ENCODE measurements at places on chromosomes 13 and 19.
A peak's percentile ranks its signal among the peaks of the same experiment; 100 is the strongest.

GRCh38 chr19:55552620-55553019 is 7.3 kb upstream of the SBK3 start:
- no peak for DNase-seq

GRCh38 chr13:40588101-40588500 is 78.3 kb downstream of the FOXO1 start:
- DNase-seq = no peak

DNA sequence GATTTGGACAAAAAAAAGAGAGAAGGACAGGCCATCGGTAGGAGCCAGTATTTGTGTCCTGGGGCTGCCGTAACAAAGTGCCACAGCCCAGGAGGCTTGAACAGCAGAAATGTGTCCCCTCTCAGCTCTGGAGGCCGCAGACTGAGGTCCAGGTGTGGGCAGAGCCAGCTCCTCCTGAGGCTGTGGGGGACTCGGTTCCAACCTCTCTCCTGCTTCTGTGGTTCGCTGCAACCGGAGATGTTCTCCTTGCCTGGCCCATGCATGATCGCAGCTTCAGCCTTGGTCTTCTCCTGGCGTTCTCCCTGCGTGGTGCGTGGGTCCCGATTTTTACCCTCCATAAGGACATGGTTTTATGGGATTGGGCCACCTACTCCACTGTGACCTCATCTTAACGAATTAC is 85.9 kb upstream of the SOX1 start:
- DNase-seq = no peak

DNA sequence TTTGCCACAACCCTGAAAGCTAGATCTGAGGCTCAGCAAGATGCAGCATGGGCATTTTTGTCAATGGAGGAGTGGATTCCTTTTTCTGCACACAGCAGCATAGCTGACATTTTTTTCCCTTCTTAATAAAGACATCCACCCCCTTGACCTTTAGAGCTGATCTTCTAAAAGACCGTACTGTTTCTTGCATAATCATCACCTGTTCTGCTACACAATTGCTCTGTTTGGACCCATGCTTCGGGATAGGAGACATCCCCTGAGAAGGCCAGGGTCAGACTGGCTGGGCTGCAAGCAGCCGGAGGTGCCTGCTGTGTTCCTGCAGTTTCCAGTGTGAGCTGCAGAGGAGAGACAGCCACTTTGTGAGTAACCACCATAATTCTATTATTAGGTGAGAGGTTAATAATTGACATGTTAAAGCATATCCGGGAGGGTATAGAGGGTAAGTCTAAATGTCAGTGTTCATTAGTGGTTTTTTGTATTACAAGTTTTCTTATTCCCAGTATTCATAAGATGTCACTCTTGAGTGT is 108.5 kb upstream of the C1QTNF9B start:
- no peak for DNase-seq

DNA sequence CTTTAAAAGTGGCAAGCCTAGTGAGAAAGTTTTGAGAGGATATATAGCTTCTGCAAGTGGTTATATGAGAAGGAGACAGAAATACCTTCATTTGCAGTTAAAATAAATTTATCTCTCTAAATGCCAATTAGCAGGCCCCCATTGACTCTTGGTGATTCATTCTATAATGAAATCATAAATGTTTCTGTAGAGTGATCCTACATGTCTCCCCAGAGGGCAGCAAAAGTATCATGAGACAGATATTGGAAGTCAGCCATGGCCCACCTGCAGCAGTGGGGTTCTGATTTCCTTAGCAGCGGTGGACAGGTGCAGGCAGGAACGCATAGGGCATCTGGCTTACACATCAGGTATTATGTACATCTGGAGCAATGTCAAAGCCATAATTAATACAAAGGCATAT is 385.4 kb upstream of the SLC10A2 start:
- DNase-seq = no peak

DNA sequence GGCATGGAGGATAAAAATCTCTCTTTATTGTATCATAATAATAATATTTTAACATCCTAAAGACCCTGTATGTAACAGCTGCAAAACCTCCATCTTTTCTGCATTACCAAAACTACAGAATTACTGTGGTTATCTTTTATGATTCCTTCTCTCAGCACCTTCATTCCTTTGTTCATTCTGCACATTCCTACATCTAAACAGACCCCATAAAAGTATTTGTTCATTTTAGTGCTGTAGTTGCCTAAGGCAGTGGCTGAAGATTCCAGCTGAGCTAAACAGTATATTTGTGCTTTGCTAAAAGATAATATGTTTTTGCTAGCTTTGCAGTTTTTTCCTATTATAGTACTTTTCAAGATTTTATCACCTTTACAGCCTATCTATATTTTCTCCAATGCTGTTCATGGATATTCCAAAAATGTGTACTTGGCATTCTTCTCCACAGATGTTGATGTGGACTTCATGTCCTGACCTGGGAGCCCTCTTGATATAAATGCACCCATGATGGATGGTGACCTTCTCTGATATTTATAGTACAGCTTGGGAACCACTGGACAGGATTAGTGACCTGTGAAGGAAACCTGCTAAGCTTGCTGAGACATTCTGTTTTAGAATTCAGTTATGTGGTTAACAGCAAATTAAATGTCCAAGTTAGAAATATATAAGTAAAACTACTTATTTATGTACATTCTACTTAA is 2832.9 kb upstream of the PCDH20 start:
- DNase-seq = no peak

DNA sequence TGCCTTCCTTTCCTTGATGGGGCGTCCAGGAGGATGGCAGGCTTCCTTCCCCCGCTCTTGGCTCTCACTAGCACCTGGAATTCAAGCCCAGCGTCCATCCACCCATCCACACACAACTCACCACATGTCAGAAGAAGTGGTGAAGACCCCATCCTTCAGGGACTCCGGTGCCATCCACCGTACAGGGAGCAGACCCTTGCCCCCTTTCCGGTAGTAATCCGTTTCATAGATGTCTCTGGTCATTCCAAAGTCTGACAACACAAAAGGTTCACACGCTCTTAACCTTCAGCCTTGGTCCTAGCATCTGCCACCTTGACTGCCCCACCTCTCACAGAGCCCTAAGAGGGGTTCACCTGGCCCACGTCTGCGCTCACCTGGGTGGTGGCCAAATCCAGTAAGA is 51.0 kb downstream of the ZNF557 start:
- no peak for DNase-seq

- no peak for DNase-seq
Observed at GRCh38 chr19:5993648-5994358, 15.9 kb upstream of the RANBP3 start.

GRCh38 chr13:27352698-27353097 is 71.7 kb upstream of the GTF3A start:
- no peak for DNase-seq

- no peak for DNase-seq
Observed at GRCh38 chr19:9702186-9702585, 27.3 kb upstream of the ZNF562 start.

DNA sequence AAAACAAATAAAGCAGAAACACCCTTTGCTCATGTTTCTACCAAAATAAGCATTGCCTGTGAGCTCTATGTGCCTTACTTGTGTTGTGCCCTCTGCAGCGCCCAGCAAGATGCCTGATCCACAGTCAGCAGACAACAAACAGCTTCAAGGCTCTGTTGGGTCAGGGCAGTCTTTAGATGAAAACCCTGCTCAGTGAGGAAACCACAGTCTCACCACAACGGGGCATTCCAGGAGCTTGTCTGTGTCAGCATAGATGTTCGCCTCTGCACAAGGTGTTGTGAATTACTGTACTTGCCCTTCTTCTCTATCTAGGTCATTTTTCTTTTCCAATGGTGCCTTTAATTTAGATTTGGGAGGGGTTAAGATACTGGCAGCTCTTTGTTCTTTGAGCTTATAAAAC is 251.9 kb downstream of the COL4A1 start:
- DNase-seq = no peak

DNA sequence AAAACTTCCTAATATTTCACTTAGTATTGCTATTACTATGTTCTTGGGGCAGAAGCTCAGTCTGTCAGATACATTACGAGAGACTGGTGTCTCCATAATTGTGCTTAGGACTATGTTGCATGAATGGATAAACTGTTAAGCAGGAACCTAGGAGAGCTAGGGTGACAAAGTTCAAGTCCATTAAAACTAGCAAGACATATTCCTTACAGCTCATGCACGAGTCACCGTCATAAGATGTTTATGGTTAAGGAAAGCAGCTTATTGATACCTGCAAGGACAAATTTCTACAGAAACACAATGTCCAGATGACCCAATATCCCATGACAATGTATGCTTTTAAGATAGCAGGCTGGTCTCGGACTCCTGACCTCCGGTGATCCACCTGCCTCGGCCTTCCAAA is 5.7 kb upstream of the ZNF813 start:
- DNase-seq = no peak

- no peak for DNase-seq
Observed at GRCh38 chr13:45231722-45232121, 30.9 kb upstream of the KCTD4 start.

- no peak for DNase-seq
Observed at GRCh38 chr19:39540333-39540673, 342 bp upstream of the EID2 start.

DNA sequence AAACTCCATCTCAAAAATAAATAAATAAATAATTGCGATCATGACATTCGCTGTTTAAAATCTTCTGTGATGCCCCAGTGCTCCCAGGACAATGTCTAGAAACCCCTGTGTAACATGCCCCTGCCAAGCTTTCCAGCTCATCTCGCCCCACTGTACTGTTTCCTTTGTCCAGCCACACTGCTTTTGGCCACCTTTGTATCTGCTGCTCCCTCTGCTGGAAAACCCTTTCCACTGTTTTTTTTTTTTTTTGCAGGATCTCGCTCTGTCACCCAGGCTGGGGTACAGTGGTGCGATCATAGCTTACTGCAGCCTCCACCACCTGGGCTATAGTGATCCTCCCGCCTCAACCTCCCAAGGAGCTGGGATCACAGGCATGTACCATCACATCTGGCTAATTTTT is 7.5 kb downstream of the PLAUR start:
- no peak for DNase-seq

DNA sequence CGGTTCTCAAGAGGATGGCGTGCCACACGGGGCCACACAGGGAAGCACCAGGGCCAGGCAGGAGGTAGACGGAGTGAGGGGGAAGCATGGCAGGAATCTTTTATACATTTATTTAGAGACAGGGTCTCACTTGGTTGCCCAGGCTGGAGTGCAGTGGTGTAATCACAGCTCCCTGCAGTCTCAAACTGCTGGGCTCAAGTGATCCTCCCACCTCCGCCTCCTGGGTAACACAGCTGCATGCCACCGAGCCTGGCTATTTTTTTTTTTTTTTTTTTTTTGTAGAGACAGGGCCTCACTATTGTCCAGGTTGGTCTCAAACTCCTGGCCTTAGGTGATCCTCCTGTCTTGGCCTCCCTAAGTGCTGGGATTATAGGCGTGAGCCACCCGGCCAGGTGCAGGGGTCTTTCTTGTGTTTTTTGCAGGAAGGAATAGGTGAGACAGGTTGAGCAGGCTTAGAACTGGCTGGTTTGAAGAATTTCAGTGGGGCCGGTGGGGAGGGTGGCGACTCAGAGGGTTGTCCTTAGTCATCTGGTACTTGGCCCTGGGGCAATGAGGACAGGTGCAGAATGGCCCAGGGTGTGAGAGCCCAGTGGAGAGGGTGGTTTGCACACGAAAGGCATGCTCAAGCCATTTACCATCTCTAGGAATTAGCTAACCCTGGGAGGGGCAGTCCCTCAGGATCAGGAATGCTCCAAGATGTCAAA is 7.6 kb downstream of the SSC5D start:
- DNase-seq = no peak

GRCh38 chr13:85509512-85509911 is 289.7 kb downstream of the SLITRK6 start:
- DNase-seq = no peak

DNA sequence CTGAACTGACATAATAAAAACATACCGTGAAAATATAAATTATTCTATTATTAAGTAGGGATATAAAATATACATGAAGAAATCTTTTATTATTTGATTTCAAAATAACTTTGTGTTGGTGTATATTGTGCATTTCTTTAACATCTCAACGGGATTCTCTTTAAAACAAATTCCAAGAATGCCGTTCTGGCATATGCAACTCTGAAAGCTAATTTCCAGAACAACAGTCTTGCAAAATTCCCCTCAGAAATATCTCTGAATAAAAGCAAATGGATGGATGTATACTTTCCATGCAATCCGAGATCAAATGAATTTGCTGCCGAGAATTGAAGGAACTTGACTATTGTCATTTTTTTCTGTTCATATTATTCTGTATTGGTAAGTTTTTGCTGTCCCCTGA is 1579.8 kb downstream of the PCDH9 start:
- DNase-seq = no peak

DNA sequence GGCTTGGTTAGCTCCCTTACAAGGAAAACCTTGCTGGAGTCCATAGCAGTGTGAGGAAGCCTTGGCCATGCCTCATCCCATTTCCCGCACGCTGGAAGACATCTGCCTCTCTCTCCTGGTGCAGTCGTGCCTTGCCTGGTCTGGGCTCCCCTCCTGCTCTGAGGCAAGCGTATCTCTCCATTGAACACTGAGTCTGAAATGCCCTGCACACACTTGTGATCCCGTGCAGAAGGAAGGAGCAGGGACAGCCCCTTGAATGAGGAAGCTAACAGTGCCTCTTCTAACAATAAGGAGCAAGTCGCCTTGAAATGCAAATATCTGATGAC is 407 bp upstream of the ZNF440 start:
- peak; percentile 21 for DNase-seq

DNA sequence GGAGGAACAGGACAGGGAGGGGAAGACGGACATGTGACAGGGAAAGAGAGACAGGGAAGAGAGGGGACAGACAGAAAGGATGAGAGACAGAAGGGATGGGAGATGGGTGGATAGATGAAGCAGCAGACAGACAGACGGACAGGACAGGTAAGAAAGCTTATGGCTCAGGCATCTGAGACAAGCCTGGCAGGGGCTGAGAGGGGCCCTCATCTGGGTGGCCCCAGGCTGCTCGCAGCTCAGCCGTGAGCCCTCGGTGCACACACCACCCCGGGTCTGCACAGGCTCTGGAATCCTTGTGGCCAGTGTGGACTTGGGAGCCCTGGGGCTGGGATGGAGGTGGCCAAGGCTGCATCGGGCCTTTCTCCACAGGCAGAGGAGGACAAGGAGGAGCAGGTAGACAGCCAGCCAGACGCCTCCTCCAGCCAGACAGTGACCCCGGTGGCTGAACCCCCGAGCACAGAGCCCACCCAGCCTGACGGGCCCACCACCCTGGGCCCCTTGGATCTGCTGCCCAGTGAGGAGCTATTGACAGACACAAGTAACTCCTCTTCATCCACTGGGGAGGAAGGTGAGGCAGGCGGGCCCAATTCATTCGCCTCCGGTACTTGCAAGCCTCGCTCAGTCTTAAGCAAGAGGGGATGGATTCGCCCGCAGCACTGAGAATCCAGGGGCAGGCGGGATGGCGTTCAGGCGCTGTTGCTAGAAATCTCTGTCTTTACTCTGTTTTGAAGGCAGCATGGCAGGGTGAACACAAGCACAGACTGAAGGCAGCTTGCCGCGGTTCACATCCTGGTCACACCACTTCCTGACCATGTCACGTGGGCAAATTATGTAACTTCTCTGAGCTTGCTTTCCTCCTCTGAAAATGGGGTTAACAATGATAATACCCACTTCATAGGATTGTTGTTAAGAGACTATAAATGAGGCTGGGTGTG is 14.0 kb downstream of the GRAMD1A start:
- DNase-seq = no peak
